ENCODE measurements at places on chromosomes 4 and X.

- DNase-seq = no peak
Observed at GRCh38 chrX:54891573-54891972, 29.1 kb upstream of the TRO start.

DNA sequence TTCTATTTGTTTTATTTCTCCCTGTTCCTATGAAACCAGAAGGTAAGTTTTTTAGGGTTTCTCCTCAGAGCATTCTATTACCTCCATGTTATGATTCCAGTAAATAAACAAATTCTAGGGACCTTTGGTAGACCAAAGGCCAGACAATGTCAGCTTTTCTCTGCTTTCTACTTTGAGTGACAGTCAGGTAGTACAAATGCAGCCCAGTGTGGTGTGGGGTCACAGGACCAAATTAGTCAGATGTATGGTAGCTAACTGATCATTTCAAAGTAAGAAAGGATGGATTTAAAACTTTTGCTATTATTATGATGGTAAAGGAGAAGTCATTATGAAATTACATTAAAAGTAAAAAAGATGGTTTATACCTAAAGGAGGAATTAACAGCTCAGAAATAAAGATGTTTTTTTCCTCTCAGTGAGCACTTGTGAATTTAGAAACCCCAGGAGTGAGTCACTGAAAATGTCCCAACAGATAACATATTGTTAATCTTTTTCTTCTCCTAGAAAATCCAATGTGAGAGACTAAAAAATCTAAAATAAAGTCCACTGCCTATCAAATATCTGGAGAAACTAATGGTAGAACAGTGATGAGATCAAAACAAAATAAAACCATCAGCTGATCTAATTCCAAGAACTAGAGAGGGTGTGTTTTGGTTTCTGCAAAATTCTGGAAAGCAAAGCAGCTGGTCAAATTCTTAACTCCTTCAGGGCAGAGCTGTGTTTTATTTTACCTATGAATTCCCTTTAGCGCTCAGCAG, 16.6 kb upstream of the KLHL2 start:
- no peak for DNase-seq

- no peak for DNase-seq
Observed at GRCh38 chr4:32429151-32429550, 1709.0 kb downstream of the PCDH7 start.

- no peak for DNase-seq
Observed at GRCh38 chrX:100913111-100913510, 15.6 kb downstream of the XKRX start.

DNA sequence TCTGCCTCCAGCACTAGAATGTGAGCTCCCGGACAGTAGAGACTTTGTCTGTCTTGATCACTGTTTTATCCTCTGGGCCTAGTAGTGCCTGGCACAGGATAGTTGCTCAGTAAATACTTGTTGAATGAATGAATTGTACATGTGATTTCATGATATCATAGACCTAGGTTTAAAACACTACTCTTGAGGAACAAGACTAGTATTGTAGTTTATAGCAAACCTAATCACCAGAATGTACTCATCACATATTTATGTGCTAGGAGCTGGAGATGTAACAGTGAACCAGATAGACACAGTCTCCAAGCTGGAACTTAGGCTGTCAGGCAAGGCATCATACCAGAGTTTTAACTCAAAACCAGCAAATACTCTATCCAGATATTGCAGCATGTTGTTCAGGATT, 23.5 kb downstream of the GAB3 start:
- no peak for DNase-seq

DNA sequence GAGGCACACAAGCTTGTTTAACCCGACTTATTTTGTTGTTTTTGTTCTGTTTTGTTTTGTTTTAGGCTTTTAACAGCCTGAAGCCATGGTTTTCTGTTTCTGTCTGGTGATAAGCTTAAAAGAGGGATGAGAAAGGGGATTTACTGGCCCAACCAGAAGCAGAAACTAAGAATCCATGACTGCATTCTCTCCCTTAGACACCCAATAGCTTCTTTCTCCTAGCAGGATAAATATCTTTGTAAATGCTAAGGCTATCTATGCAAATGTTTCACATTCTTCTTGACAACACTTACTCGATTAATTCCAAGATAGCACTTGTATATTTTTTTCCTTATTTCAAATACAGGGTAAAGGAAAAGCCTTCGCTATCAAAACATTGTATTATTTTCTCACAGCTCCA, 53.7 kb upstream of the SMAD1 start:
- DNase-seq = no peak

GRCh38 chr4:1210971-1211370, 38.0 kb downstream of the CTBP1 start:
- DNase-seq = no peak

GRCh38 chr4:65508168-65508567, 162.1 kb downstream of the EPHA5 start:
- DNase-seq = no peak

DNA sequence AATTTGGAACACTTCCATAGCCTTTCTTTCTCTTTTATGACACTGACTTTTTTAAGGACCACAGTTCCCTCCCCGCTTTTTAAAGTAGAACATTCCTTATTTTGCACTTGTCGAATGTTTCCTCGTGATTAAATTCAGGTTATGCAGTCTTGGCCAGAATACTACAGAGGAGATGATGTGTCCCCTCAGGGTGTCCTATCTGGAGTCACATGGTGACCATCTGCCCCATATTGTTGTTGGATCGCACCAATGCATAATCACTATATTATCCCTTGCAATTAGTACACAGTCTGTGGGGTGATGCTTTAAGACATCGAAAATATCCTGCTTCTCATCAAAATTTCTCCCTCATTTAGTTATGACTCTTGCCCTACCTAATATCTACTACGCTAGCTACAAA, 27.4 kb downstream of the WDFY3 start:
- no peak for DNase-seq

GRCh38 chr4:1910643-1911042, 39.5 kb downstream of the NSD2 start:
- DNase-seq = no peak

GRCh38 chr4:94642561-94642866, 115.2 kb upstream of the BMPR1B start:
- DNase-seq = no peak

DNA sequence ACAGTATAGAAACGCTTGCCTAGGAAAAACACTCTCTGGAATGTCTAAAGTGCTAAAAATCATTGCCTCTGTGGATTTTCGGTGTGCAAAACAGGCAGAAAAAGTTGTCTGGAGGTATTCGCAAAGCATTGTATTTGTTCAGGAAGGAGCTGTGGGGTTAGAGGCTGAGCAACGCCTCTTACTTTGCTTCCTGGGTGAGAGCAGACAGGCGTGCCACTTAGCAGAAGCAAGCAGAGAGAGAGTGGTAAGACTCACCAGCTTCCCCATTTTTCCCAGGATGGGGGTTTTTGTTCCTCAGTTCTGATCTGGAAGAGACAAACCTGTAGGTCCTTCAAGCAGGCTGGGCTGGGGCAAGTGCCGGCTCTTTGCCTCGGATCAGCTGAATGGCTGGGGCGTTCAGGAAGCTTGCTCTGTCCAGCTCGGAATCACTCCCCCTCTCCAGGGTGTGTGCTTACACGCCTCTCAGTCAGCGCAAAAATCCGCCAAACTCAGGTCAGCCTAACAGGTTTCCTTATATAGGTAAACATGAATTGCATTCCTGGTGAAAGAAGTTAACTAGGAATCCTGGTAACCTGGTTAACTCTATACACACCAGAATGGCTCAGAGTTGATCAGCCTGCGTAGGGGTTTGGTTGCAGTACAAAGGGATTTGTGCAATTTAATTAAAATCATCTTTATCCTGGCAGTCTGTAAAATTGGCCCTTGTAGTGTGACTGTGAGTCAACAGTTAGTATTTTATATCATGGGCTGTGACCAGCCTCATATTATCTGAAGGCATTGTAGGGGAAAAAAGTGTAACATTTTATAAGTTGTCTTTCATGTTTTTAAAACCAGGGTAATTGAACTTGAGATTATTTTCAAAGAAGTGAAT, 213.1 kb upstream of the MID1 start:
- DNase-seq = peak; percentile 39

DNA sequence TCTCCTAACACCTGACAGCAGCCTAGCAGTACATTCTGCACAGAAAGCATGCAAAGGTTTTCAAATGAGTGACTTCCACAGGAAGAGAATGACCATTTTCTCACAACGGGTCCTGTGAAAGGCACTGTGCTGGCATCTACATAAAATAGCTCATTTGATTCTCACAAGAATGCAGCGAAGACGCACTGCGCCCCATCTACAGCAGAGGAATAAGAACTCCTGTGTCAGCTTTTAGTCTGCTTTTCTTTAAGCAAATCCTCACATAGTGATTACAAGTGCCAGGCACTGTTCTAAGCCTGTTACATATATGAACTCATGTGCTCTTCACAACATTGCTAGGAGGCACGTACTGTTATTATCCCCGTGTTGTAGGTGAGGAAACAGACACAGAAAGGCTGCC, 62.5 kb downstream of the AFAP1 start:
- DNase-seq = no peak

DNA sequence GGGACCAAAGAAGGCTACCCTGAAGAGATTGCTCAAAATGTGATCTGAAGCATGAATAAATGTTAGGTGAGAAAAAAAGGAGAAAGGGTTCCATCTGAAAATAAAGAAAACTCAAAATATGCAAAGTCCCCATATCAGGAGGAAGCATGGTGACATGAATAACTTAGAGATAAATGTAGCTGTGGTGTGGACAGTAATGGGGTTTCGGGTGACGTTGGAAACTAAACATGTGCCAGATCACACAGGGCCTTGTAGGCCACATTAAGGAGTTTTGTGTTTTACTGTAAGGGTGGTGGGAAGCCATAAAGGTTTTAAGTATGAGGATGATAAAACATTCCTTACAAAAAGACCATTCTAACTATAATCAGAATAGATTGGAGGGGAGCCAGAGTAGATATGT, 40.3 kb upstream of the ACSL4 start:
- no peak for DNase-seq

DNA sequence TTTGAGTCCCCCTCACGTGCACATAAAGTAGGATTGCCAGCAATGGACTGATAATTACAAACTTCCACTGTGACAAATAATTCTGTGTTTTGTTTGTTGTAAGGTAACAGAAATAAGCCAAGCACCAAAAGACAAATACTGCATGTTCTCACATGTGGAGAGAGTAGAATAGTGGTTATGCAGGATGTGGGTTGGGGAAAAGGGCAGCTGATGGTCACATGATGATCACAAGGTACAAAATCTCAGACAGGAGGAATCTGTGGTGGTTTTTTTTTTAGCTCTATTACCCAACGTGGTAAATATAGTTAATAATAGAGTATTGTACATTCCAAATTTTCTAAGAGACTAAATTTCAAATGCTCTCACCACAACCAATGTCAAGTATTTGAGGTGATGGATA, 182.3 kb downstream of the BANK1 start:
- no peak for DNase-seq

GRCh38 chr4:175033162-175033561, 115.0 kb downstream of the ADAM29 start:
- no peak for DNase-seq

- no peak for DNase-seq
Observed at GRCh38 chr4:43089730-43090129, 197.2 kb downstream of the GRXCR1 start.

DNA sequence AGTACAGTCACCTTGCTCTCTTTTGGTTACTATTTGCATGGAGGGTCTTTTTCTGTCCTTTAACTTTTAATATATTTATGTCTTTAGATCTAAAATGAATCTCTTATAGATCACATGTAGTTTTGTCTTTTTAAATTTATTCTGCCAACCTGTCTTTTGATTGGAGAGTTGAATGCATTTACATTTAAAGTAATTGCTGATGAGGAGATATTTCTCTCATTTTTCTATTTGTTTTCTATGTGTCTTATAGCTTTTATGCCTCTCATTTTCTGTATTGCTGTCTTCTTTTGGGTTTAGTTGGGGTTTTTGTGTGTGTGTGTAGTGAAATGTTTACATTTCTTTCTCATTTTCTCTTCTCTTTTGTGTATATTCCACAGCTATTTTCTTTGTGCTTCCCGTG, 123.5 kb downstream of the TBC1D19 start:
- DNase-seq = no peak

- DNase-seq = no peak
Observed at GRCh38 chr4:8055206-8055605, 103.4 kb downstream of the ABLIM2 start.

DNA sequence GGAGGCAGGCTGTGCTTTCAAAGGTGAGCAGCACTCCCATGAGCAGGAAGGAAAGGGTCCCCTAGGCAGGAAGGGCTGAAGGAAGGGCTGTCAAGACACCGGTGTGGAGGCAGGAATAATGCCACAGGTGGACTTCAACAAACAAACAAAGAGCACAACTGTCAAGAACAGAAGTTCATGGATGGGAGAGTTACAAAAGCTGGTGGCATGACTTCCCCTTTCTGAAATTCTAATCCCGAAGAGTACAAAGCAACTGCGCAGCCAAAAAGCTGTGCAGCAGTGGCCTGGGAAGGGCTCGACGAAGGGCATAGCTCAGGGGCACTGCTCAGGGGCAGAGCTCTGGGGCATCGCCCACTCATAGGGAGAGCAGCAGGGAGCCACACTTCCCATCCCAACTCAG, 582.3 kb upstream of the DIPK2B start:
- DNase-seq = no peak

DNA sequence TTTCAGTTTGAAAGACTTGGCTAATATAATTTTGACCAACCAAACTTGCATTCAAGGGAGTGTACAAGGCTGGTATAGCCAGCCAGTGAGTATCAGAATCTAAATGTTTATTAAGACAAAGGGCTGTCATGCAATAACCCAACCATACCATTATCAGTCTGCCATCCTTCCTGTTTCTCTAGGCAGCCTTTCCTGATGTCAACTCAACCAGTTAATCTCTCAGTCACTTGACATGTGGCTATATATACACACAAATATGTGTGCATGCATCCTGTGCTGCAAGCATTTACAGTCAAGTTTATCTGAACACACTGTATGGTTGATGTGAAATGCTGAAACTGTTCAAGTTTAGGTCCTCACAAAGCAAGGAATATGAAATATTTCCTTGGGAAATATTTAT, 17.2 kb downstream of the BTK start:
- DNase-seq = no peak

- no peak for DNase-seq
Observed at GRCh38 chrX:97756879-97757278, 873.2 kb downstream of the RPA4 start.

DNA sequence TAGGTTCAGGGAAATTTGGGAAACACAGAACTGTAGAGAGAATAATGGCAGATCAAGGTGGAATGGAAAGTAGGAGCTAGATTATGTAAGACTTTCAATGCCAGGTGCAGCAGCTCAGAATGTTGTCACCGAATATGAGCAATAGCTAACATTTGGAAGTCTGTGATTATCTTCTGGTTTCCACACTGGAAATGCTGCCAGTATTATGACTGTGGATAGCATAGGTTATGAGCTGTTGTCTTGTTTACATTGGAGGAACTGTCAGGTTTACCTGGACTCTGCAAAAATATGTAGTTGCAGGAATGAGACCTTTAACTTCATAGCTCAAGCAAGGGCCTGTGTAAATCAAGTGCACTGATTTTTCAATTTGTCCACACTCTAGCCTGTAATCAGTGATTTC, 26.0 kb upstream of the TAF9B start:
- DNase-seq = no peak

Data from mesothelial cell of epicardium (in vitro differentiated cells).